HFFc6 (cell line): ENCODE measurements at places on chromosomes 12 and 14. TPM values are rescaled to one million over a fixed set of nuclear protein-coding genes. Genes with fewer than 3 reads are reported as not detected.

DNA sequence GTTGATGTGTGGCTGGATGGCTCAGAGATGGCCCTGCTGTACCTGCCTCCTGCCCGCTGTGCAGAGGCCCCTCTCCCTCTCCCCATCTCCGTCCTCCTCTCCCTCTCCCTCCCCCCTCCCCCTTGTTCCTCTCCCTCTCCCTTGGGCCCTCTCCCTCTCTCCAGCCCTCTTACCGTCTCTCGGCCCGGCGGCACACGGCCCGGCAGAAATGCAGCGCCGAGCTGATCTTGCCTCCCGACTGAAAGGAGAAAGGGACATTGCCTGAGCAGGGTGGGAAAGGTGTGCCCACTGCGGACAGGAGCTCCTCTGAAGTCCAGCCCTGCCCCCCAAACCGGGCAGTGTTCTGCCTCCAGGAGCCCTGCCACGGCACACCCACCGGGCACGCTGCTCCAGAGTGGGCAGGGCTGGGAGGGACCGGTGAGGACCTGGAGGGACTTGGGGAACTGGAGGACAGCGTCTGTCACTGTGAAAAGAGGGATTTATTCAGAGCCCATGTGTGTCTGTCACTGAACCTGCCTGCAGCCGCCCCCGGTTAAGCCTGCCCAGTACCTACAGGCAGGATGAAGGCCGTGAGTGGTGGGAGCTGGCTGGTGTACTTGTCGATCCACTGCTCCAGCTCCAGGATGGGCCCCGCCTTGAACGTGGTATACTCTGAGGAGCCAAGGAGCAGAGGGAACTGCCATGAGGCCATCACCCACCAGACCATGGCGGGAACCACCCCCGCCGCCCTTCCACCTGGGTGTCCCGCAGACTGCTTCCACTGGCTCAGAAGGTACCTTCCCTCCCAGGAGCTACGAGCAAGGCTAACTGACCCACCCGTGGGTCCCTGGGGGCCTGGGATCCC is 12.2 kb downstream of the MMAB start:
- H3K27me3 ChIP-seq: peaks cover 4% of the 10 kb centered on the region; the same call in 1 of the 2 replicates
- no peak overlapping the region for H3K4me3 ChIP-seq
- DNase-seq: no peak
- H3K36me3 ChIP-seq: peaks cover 9% of the 10 kb centered on the region
- no peak overlapping the region for H3K27ac ChIP-seq

DNA sequence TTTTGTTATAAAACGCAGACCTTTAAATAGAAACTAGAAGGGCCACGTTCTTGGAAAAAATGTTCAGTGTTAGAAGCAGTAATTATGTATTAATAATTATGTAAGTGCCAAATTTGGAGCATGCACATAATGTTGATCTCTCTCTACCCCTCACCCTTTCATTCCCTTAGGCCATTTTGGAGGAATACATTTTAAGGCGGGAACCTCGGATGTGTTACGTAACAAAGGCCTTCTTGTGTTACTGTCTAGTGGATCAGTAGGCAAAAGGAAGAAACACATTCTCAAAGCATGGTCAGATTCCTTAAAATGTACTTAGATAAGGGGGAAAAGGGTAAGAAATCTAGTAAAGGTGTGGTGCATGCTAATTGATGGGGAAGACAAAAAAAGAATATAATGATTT is 52.7 kb downstream of the RASSF3 start:
- H3K36me3 ChIP-seq: no peaks in the 10 kb centered on the region
- peaks cover 1% of the 10 kb centered on the region; the same call in 1 of the 2 replicates for H3K27me3 ChIP-seq
- no peak overlapping the region for H3K4me3 ChIP-seq
- no peak for DNase-seq
- H3K4me1 ChIP-seq: peaks cover 21% of the 10 kb centered on the region

- no peaks in the 10 kb centered on the region for H3K36me3 ChIP-seq
- no peak for DNase-seq
- peaks cover 20% of the 10 kb centered on the region for H3K27me3 ChIP-seq
- no peaks in the 10 kb centered on the region; the same call in none of the 2 replicates for H3K4me1 ChIP-seq
- no peak overlapping the region for H3K4me3 ChIP-seq
Observed at GRCh38 chr12:619346-619745, 43.9 kb downstream of the NINJ2 start.

- H3K27ac ChIP-seq: no peak overlapping the region
- peaks cover 13% of the 10 kb centered on the region for H3K27me3 ChIP-seq
- no peak for DNase-seq
- no peaks in the 10 kb centered on the region for H3K36me3 ChIP-seq
- no peaks in the 10 kb centered on the region for H3K4me1 ChIP-seq
- H3K4me3 ChIP-seq: no peak overlapping the region
Observed at GRCh38 chr14:58780185-58780584, 142.4 kb downstream of the DACT1 start.

Gene SP1
- 37.2 and 42.3 TPM in 2 replicates for total RNA-seq
